ENCODE measurements at places on chromosomes 16 and 17.

DNA sequence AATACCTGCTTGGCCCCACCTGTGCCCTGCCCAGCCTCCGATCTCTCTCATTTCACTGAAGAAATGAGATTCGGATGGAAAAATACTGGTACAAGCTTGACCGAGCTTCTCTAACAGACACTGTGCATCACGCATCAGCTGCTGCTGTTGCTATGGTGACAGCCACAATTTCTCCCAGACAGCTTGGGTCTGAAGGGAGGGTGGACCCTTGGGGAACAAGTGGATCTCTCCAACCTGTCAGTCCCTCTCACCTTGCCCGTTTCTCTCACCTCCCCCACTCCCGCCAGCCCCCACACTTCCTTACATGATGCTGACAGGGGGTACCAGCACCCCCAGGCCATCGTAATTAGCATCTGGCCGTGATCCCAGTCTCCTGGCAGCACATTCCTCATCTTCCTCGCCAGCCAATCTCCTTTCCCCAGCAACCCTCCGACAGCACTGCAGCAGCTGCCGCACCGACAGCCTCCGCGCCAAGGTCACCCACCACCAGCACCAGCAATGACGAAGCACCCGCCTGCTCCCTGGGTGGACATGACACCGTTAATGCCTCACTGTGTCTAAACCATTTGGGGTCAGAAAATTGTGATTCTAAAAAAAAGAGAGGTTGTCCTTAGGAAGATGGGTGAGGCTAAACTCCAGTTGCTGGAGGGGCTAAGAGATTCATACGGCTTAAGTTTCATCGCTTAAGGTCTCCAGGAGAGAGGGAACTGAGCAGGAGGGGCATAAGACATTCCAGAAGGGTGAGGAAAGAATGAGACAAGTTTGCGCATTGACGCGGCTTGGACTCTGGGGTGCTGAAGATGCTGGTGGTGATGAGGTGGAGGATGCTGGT, 58.6 kb upstream of the TNRC6A start:
- DNase-seq = peak; percentile 46

DNA sequence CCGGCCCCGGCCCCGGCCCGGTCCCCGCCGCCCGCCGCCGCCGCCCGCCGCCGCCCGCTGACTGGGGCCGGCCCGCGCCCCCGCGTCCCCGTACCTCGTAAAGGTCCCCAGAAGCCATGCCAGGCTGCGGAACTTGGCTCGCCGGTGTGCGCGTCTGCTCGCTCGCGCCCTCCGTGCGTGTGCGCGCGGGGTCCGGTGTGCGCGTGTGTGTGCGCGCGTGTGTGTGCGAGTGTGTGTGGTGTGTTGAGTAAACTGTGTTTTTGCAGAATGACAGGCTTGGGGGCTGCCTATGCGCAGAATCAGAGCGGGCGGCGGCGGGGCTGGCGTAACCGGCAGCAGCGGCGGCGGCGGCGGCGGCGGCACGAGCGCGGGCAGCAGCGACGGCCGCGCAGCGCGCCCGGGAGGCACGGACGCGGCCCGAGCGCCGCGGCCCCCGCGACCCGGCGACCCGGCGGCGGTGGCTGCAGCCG, 307 bp downstream of the CDYL2 start:
- DNase-seq = no peak

DNA sequence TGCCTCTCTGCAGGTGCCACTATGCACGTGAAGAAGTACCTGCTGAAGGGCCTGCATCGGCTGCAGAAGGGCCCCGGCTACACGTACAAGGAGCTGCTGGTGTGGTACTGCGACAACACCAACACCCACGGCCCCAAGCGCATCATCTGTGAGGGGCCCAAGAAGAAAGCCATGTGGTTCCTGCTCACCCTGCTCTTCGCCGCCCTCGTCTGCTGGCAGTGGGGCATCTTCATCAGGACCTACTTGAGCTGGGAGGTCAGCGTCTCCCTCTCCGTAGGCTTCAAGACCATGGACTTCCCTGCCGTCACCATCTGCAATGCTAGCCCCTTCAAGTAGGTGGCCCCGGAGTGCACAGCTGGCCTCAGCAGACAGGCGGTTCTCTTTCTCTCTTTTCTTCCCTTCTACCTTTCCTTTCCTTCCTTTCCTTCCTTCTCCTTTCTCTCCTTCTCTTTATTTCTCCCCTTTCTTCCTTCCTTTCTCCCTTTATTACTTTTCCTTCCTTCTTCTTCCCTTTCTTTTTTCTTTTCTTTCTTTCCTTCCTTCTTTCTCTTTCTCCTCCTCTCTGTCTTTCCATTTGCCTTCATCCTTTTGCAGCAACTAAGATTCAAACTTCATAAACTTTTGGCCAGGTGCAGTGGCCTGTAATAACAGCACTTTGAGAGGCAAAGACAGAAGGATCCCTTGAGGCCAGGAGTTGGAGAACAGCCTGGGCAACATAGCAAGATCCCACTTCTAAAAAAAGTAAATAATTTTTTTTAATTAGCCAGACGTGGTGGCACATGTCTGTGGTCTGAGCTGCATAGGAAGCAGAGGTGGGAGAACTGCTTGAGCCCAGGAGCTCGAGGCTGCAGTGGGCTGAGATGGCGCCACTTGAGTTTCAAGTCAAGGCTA, 46.7 kb downstream of the SCNN1B start:
- DNase-seq = no peak

- no peak for DNase-seq
Observed at GRCh38 chr16:89586218-89586617, 10.7 kb downstream of the CPNE7 start.

GRCh38 chr16:19105891-19106624, 7.7 kb upstream of the ITPRIPL2 start:
- no peak for DNase-seq

All from left renal pelvis (tissue), 4 donors.